ENCODE measurements at places on chromosomes 12 and 14. TPM values are rescaled to one million over a fixed set of nuclear protein-coding genes. Genes with fewer than 3 reads are reported as not detected.

DNA sequence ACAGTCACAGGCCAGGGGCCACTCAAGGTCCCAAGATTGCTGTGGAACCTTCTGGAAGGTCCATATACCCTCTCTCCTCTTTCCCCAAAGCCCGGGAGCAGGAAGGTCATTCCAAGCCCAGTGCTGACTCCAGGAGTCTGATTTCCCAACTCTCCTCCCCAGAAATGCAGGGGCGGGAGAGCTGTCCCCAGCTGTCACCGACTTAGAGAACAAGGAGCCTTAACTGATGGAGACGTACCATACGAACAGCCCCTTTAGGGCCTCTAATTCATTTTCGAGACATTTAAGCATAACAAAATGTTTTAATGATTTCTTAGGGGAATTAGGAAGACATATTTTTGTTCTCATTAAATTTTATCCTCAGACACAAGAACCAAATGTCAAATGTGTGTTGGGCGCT is 99.2 kb downstream of the PHETA1 start:
- no peaks in the 10 kb centered on the region for H3K36me3 ChIP-seq
- no peaks in the 10 kb centered on the region for H3K27me3 ChIP-seq
- no peak overlapping the region for H3K27ac ChIP-seq
- DNase-seq: no peak

GRCh38 chr14:59588101-59588500 is 11.5 kb upstream of the CCDC175 start:
- no peaks in the 10 kb centered on the region for H3K36me3 ChIP-seq
- DNase-seq: no peak
- H3K4me1 ChIP-seq: no peaks in the 10 kb centered on the region
- no peak overlapping the region for H3K27ac ChIP-seq

Gene SMAGP
- total RNA-seq: 2.3 TPM

DNA sequence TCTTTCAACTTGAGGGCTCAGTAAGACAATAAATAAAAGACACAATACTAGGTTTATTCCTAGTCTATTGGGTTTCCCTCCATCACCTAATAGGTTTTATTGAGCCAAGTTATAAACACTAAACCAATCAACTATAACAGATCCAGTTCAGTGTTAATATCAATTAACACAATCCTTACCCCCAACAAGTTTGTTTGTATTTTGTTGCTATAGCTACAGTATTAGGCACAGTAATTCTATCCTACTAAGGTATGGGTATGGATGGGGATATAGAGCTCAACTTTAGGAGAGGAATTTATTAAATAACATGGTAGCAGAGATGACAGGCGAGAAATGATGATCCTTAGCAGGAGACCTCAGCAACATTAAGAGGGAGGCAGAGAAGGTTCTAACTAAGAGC is 13.3 kb downstream of the PPP4R3A start:
- DNase-seq: no peak
- H3K4me1 ChIP-seq: no peaks in the 10 kb centered on the region
- H3K27me3 ChIP-seq: no peaks in the 10 kb centered on the region
- no peaks in the 10 kb centered on the region for H3K36me3 ChIP-seq
- H3K4me3 ChIP-seq: no peak overlapping the region
- H3K27ac ChIP-seq: no peak overlapping the region

DNA sequence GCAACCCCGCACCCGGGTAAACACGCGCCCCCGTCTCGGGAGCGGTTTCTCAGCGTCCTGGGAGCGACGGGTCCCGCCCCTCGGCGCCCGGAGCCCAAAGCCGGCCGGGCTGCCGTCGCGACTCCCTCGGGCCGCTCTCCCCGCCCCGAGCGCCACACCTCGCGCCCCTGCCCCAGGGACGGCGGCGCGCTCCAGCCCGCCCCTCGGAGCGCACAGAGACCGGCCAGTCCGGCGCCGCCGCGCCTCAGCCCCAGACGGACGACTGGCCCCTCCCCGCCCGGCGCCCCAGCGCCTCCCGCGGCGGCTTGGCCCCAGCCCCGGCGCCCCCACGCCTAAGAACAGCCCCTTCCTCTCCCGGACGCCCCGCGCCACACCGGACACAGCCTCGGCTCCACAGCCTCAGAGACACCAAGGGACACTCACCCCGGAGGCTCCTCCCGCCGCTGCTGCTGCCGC is 411 bp downstream of the BTBD7 start:
- H3K4me1 ChIP-seq: peaks cover 28% of the 10 kb centered on the region
- H3K27me3 ChIP-seq: no peaks in the 10 kb centered on the region
- DNase-seq: no peak
- H3K4me3 ChIP-seq: peak overlapping the region; percentile 71

DNA sequence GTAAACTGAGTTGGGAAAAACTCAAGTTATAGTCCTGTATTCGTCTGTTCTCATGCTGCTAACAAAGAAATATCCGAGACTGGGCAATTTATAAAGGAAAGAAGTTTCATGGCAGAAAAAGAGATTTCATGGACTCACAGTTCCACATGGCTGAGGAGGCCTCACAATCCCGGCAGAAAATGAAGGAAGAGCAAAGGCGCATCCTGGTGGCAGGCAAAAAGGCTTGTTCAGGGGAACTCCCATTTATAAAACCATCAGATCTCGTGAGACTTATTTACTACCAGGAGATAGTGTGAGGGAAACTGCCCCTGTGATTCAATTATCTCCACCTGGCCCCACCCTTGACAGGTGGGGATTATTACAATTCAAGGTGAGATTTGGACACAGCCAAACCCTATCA is 292.6 kb upstream of the SYT1 start:
- H3K4me1 ChIP-seq: no peaks in the 10 kb centered on the region
- DNase-seq: no peak
- H3K4me3 ChIP-seq: no peak overlapping the region
- no peak overlapping the region for H3K27ac ChIP-seq
- H3K36me3 ChIP-seq: no peaks in the 10 kb centered on the region

Gene GPD1
- 38.7 TPM for total RNA-seq
